ENCODE measurements at places on chromosomes 6 and 20.

GRCh38 chr6:21144928-21145327 is 448.6 kb upstream of the SOX4 start:
- DNase-seq, result no peak

DNA sequence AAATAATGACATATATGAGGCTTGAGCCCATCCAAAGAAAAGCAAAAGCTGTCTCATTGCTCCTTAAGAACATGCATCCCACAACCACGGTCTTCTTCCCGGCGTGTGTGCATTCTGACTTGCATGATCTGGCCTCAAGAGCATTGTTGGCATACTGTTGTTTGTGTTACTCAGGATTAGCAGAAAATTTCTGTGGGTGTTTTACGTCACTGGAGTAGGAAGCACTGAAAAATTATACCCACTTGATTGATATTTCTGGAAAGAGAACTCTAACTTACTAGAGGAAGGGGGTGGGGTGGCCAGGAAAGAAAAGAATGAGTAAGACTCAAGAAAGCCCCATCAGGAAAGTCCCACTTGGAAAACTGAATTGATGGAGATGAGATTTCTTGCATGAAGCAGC is 326.2 kb upstream of the PRDM1 start:
- no peak for DNase-seq

DNA sequence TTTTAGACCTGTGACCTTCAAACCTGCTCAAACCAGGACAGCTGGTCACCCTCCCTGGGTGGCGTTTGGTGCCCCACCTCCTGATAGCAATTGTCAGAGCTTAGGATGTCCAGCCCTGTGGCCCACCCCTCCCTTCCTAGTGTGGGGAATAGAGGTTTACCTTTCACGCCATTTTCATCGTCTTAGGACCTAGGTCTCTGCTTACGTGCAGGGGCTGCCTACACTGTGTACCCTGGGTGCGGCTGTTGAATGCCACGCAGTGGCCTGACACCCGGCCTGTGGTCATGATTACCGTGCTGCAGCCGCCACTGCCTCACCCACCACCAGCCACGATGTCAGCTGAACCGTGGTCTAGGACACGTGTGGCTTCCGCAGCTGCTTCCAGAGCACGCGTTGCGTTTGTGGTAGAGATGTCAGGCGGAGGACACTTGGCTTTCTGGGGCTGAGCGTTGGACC is 157.3 kb downstream of the DTNBP1 start:
- DNase-seq, result no peak

GRCh38 chr6:16602035-16602434 is 159.2 kb downstream of the ATXN1 start:
- no peak for DNase-seq

DNA sequence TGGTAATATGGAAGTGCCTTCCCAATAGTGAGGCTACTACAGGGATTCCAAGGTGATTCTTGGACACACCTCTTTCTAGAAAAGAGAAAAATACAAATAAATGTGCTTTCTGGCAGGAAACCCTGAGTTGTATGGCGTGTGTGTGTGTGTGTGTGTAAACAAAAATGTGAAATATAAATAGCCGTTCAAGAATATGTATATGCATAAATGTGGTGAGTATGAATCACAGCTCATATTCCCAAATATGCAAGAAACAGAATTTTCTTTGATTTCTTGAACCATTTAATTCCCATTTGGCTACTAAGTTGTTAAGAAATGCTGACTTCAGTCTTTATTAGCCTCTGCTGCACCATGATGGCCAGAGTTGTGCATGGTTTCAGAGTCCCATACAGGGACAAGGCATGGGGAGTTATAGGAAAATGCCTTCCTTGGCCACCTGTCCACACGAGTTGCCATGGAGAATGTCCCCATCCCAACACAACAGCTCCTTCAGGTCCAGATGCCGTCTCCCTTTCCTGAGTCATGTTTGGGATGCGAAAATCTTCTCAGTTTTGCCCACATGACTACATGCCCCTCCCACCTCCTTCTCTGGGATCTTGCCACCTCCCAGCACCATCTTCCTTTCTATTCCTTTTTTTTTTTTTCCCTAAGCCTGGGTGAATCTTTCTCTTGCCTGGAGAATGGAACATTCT is 312.4 kb upstream of the ECI2 start:
- DNase-seq, result no peak

- DNase-seq, result no peak
Measured at GRCh38 chr6:31634131-31634530, 13.6 kb downstream of the PRRC2A start.

DNA sequence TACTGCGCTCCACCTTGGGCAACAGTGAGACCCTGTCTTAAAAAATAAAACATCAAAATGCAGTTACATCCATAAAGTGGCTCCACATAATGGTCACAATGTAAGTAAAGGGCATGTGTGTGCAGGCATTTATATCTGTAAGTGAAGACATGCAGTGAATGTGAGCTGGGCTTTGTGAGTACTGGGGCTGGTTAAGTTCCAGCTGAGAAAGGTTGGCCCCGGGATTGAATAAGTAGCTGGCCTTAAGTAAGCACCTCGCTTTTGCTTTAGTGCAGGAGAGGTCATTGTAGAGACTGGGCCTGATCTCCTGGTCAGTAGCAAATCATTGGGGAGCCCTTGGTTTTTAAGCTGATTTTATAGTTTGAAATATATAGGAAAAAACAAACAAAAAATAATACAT is 8.0 kb downstream of the QKI start:
- DNase-seq, result no peak
